ENCODE measurements at places on chromosomes 7 and 10.

DNA sequence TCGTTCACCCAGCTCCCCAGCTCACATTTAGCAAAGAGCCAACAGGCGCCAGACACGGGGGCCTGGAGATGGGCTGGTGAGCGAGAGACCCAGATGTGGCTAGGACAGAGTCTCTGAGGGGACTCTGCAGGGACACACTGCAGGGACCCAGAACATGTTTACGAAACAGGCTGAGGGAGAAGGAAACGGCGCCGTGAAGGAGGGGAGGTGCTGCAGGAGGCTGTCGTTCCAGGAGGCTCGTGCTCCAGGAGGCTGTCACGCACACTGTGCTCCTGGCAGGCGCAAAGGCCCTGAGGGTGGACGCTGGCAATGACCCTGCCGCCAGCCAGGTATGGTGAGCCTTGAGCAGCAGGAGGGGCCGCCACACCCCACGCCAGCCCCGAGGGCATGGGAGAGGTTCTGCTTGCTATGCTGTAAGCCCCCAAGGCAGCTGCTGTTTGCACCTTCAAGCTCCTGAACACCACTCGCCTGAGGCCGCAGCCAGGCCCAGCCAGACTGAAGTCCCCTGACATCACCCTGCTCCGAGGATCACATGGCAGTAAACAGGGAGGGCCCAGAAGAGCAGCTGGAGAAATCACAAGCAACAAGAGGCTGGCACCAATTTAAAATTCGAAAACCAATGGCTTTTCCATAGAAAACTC is 27.3 kb downstream of the ADAP1 start:
- no peaks in the 10 kb centered on the region for H3K27me3 ChIP-seq
- no peak overlapping the region for H3K4me3 ChIP-seq
- no peak for DNase-seq
- peaks cover 18% of the 10 kb centered on the region for H3K4me1 ChIP-seq
- peak overlapping the region; percentile 87 for H3K27ac ChIP-seq
- no peaks in the 10 kb centered on the region for H3K36me3 ChIP-seq

GRCh38 chr10:52387744-52388143 is 73.7 kb downstream of the DKK1 start:
- H3K4me1 ChIP-seq = no peaks in the 10 kb centered on the region
- H3K4me3 ChIP-seq = no peak overlapping the region
- no peak for DNase-seq
- H3K36me3 ChIP-seq = no peaks in the 10 kb centered on the region
- no peak overlapping the region for H3K27ac ChIP-seq
- no peaks in the 10 kb centered on the region for H3K27me3 ChIP-seq

DNA sequence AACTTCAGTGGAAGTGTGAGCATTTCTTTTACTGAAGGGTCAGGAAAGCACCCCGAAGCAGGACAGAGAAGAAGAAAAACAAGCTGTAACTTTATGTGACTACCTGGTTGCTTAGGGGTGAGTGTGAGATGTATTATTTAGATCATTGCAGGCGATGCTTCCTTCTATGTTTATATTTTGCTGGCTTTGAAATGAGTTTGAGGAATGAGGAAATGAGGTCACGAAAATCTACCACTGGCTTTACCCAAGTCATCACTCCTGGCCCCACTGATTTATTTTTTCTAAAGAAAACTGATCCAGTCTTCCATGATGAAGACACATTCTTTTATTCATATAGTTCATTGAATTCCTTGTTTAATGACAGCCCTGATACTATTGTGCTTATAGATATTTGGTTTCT is 716.6 kb upstream of the FZD8 start:
- H3K36me3 ChIP-seq = no peaks in the 10 kb centered on the region
- no peak for DNase-seq

DNA sequence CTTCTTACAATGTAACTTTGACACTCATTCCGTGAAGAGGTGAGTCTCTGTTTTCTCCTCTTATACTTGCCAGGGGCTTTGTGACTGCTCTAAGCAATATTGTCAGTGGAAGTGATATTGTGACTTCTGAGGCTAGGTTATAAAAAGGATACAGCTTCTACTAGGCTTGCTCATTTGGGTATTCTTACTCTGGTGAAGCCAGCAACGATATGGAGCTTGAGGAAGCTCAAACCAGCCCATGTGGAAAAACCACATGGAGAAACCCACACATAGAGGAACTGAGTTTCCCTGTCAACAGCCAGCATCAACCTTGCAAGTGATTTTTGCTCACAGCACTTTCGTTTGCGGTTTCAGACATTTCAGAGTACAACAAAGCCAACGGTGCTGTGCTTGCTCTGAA is 149.6 kb upstream of the SEMA3E start:
- no peaks in the 10 kb centered on the region for H3K36me3 ChIP-seq
- DNase-seq = no peak
- H3K4me3 ChIP-seq = no peak overlapping the region
- H3K4me1 ChIP-seq = no peaks in the 10 kb centered on the region

DNA sequence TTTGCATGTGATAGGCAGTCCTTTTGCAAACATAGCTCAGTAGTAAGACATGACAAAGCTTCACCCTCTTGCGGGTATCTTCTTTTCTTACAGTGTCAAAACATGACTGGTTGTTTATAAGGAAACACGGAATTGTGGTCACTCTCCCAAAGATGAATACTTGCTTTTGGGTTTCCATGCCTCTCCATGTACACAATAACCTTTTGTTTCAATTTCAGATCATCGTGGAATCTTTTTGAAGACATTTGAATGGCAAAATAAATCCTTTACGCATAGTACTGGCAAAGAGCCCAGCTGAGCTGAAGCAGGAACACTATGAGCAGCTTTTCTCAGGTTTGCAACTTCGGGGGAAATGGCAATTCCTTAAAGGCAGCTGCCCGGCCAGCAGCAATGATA is 156.8 kb upstream of the FRMD4A start:
- H3K36me3 ChIP-seq = no peaks in the 10 kb centered on the region
- H3K27ac ChIP-seq = no peak overlapping the region
- H3K4me3 ChIP-seq = no peak overlapping the region
- H3K4me1 ChIP-seq = no peaks in the 10 kb centered on the region
- no peak for DNase-seq

DNA sequence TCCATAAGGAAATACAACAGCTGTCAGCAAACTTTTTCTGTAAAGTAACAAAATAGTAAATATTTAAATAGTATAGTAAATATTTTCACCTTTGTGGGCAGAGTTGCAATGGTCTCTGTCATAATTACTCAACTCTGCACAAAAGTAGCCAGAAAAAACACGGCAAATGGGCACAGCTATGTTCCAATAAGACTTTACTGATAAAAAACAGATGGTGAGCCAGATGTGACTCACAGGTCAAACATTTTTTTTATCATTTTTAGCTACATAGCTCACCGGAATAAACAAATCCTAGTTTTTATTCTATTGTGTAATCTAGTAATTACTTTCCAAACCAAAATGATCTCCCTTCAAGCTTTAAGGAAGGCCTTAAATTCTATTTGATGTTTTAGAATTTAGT is 55.3 kb downstream of the NCAPG2 start:
- H3K4me3 ChIP-seq = no peak overlapping the region
- no peaks in the 10 kb centered on the region for H3K4me1 ChIP-seq
- H3K27me3 ChIP-seq = no peaks in the 10 kb centered on the region

GRCh38 chr7:21960922-21961321 is 15.2 kb upstream of the CDCA7L start:
- H3K27me3 ChIP-seq = peaks cover 10% of the 10 kb centered on the region
- H3K36me3 ChIP-seq = no peaks in the 10 kb centered on the region
- H3K4me3 ChIP-seq = no peak overlapping the region
- DNase-seq = peak; percentile 26
- no peak overlapping the region for H3K27ac ChIP-seq
- H3K4me1 ChIP-seq = no peaks in the 10 kb centered on the region

DNA sequence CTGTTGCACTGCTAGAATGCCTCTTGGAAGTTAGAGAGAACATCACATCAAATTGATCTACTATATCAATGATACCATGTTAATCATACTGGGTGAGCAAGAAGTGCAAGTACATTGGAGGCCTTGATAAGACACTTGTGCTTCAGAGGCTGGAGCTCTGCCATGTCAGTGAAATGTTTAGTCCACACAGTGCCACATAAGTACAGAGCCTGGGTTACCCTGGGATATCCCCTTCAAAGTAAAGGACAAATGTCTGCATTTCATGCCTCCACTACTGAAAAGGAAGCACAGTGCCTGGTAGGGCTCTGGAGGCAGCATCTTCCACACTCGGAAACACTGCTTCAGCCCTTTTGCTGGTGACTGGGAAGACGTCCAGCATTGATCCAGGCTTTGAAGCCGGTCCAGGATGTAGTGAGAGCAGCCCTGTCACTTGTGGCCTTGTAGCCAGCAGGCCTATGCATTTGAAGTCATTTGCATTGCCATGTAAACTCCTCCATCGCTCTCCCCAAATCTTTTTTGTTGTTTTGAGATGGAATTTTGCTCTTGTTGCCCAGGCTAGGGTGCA is 15.7 kb upstream of the STN1 start:
- DNase-seq = no peak
- H3K4me3 ChIP-seq = no peak overlapping the region
- H3K36me3 ChIP-seq = no peaks in the 10 kb centered on the region
- no peaks in the 10 kb centered on the region for H3K27me3 ChIP-seq

- no peak overlapping the region for H3K4me3 ChIP-seq
- H3K36me3 ChIP-seq = no peaks in the 10 kb centered on the region
- H3K27me3 ChIP-seq = no peaks in the 10 kb centered on the region
- no peak for DNase-seq
- no peaks in the 10 kb centered on the region for H3K4me1 ChIP-seq
- no peak overlapping the region for H3K27ac ChIP-seq
These were observed 5.4 kb downstream of the LRWD1 start for GRCh38 chr7:102469972-102470825.

GRCh38 chr10:24418532-24418931 is 209.6 kb downstream of the KIAA1217 start:
- H3K4me3 ChIP-seq = no peak overlapping the region
- H3K4me1 ChIP-seq = peaks cover 23% of the 10 kb centered on the region
- H3K27ac ChIP-seq = peak overlapping the region; percentile 24
- no peaks in the 10 kb centered on the region for H3K27me3 ChIP-seq
- no peak for DNase-seq

GRCh38 chr10:112634096-112634830 is 187.2 kb downstream of the VTI1A start:
- peak overlapping the region; percentile 93 for H3K27ac ChIP-seq
- no peaks in the 10 kb centered on the region for H3K27me3 ChIP-seq
- H3K36me3 ChIP-seq = no peaks in the 10 kb centered on the region
- H3K4me1 ChIP-seq = peaks cover 38% of the 10 kb centered on the region

DNA sequence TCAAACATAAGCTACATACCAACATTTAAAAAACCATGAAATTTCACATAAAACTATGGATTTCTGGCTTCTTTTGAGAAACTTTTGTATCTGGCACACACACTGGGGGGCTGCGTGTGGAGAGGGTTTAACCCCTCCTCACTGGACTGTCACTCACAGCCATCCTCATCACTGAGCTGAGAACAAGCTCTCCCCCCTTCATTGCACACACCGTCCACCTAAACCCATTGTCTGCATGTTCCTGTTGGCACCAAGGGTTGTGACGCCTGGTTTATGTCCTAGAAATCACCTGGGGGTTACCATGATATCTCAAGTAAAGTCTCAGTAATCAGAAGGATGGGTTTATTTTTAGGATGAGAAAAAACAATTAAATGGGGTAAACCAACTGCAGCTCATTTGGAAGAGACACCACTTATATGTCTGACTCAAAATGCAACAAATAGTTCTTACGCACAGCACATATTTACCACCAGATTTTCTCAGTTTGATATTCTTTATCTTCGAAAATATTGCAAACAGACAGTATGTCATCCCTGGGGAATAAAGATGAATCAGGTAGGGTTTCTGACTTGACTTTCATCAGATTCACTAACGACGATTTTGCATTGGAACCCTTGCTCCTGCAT is 218.5 kb upstream of the KLF6 start:
- H3K36me3 ChIP-seq = no peaks in the 10 kb centered on the region
- H3K27ac ChIP-seq = no peak overlapping the region
- no peaks in the 10 kb centered on the region for H3K27me3 ChIP-seq
- no peak overlapping the region for H3K4me3 ChIP-seq

- no peaks in the 10 kb centered on the region for H3K27me3 ChIP-seq
- DNase-seq = peak; percentile 67
- no peak overlapping the region for H3K27ac ChIP-seq
- no peaks in the 10 kb centered on the region for H3K36me3 ChIP-seq
These were observed 48.4 kb downstream of the TES start for GRCh38 chr7:116258734-116259133.

DNA sequence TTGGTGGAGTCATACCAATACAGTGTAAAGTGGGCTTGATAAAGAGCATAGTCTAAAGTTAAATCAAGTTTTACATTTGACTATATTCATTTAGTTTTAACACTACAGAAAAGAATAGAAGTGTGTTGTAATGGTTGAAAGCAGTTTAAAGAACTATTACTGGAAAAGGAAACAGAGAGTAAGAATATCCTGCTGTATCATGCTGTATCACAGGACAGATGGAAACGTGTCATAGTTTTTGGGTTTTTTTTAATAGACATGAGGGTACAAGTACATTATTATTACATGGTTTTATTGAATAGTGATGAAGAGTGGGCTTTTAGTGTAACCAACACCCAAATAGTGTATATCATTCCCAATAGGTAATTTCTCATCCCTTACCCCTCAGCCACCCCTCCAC is 944.3 kb downstream of the LRMDA start:
- no peak overlapping the region for H3K4me3 ChIP-seq
- H3K27me3 ChIP-seq = no peaks in the 10 kb centered on the region
- no peak for DNase-seq
- no peaks in the 10 kb centered on the region for H3K36me3 ChIP-seq
- no peaks in the 10 kb centered on the region for H3K4me1 ChIP-seq

DNA sequence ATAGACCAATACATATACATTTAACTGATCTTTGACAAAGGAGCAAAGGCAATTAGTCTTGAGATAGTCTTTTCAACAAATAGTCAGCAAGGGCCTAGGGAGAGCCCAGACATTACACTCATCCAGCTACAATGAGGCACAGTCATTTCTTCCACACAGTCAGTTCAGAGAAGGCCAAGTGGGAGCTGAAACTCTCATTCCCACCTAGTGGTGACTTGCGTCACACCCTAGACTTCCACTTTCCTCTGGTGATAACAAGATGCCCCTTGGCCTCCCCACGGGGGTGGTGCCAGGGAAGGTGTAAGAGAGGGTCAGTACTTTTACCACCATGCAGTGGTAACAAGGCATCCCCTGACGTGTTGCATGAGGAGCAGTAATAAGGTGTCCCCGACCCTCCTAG is 8.0 kb downstream of the FRMPD2 start:
- no peak overlapping the region for H3K4me3 ChIP-seq
- no peaks in the 10 kb centered on the region for H3K4me1 ChIP-seq
- H3K27me3 ChIP-seq = no peaks in the 10 kb centered on the region

Data from hepatocyte (in vitro differentiated cells).